Islet precursor cell (in vitro differentiated cells): ENCODE measurements at places on chromosomes 5 and 9.
A peak's percentile ranks its signal among the peaks of the same experiment; 100 is the strongest.

DNA sequence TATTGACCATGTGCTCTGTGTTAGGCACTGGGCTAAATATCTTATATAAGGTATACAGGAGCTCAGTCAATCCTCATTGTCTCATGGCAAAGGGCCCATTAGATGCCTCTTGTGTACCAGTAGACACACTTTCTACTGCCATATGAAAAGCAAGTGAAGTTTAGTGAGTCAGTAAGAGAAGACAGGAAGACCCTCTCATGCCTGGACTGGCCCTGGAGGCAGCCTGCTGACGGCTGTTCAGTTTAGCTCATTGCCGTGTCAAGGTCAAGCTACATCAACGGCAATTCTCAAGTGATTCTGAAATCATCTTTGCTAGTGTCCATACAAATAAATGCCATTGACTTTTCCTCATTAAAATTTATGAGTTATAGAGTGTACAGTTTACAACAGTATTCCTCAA is 237.9 kb downstream of the IRX1 start:
- DNase-seq, result no peak

DNA sequence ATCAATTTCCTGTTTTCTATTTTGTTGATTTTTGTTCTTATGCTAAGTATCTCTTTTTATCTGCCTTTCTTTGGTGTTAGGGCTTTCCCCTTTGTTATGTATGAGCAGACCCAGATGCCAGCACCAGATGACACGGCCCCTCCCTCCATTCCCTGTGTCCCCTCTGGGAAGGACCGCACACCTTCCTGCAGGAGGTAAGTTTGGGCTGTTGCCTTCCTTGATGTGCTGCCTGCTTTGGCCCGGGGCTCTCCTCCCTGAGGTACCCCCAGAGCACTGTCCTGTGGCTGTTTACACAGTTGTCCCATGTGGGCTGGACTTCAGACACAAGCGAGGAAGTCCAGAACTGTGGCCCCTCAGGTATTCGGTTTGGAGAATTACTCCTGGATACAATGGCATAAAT is 343.8 kb upstream of the IRX1 start:
- DNase-seq, result peak; percentile 38

GRCh38 chr9:136693490-136694162 is 6.4 kb upstream of the AGPAT2 start:
- DNase-seq, result peak; percentile 93

GRCh38 chr9:124686918-124687317 is 84.2 kb downstream of the NR6A1 start:
- no peak for DNase-seq

DNA sequence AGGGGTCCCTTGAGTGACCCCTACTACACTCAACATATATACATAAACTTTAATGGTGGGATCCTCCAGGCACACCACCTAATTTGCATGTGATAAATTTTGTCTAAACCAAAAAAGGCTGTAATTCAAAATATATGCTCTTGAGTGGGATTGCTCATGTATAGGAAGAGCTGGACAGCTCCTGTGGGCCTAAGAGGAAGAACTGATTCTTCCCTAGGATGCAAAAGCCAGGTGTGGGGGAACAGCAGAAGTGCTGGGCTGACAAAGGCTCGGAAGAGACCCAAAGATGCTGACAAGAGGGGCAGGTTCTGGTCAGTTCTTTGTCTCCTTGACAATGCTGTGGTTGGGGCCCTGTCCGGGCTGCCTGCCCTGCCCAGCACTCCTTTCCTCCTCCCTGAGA is 43.9 kb downstream of the PCDH1 start:
- no peak for DNase-seq

- no peak for DNase-seq
Observed at GRCh38 chr5:35518104-35518503, 99.6 kb upstream of the SPEF2 start.
